ENCODE measurements at places on chromosomes 13 and 19.

DNA sequence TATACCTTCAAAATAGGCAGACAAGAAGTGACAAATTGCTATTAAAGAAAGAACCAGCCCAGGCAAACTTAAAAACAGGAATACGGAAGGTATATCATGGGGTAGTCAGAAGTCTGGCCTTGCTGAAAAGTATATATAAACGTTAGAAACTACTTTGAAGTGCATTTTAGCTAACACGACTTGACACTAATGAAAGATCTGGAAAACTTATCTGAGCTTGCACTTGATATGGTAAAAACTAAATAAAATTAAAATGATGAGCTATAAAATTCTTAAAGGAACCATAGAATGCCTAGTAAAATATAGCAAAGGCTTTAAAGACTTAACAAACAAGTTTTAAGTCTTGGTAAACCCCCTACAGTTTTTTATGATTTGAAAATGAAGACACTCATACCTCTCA lies 795.3 kb upstream of the PCDH20 start:
- DNase-seq: no peak

DNA sequence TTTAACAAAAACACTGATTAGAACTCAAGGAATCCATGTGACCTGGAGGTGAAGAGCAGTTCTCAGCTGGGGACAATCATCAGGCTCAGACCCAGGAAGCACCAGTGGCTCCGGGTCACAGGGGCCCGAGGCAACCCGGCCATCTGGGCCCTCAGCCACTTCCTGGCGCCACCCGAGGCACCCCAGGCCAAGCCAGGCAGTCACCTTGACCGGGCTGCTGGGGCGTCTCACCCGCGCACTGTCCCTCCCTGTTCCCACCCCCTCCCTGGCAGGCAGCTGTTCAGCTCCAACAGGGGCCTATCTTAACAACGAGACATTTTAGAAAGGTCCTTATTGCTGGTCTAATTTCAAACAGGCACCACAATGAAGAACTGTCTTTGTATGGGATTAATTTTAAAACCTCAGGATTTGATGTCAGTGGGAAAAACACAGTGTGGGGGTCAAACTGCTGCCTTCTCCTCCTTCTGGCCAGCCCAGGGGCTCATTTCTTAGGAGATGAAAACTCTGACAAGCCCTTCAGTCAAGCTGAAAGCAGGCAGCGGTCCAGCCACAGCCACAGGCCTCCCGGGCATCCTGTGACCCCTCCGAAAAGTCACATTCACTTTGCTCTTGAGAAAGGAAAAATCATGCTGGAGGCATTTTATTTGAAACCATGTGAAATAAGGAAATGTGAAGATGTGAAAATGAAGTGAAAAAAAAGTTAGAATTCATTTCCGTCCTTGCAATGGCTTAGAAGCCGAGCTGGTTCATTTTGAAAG lies 83.3 kb downstream of the KCTD15 start:
- no peak for DNase-seq

GRCh38 chr13:92767468-92767867 lies 459.1 kb upstream of the GPC6 start:
- no peak for DNase-seq

GRCh38 chr19:28372576-28373247 lies 840.2 kb downstream of the UQCRFS1 start:
- no peak for DNase-seq

DNA sequence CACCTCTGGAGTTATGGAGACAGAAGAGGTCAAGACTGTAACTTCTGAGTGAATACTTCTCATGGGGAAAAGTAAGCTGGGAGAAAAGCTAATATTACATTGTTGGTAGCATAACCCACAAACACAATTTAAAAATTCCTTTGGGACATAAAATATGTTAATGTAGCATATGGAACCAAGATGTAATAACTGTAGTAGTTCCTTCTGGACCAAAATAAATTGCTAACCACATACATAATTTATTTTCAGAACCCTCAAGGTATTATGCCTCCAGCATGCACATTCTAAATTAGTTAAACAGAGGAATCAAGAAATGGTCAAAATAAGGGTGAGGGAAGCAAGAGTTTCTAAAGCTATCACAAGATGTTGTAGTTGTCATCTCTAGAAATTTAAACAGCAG lies 4.8 kb upstream of the RNF17 start:
- DNase-seq: no peak

GRCh38 chr19:49117677-49118564 lies 1.0 kb downstream of the C19orf73 start:
- DNase-seq: no peak

GRCh38 chr19:18266771-18267686 lies 7.2 kb downstream of the IQCN start:
- DNase-seq: no peak

DNA sequence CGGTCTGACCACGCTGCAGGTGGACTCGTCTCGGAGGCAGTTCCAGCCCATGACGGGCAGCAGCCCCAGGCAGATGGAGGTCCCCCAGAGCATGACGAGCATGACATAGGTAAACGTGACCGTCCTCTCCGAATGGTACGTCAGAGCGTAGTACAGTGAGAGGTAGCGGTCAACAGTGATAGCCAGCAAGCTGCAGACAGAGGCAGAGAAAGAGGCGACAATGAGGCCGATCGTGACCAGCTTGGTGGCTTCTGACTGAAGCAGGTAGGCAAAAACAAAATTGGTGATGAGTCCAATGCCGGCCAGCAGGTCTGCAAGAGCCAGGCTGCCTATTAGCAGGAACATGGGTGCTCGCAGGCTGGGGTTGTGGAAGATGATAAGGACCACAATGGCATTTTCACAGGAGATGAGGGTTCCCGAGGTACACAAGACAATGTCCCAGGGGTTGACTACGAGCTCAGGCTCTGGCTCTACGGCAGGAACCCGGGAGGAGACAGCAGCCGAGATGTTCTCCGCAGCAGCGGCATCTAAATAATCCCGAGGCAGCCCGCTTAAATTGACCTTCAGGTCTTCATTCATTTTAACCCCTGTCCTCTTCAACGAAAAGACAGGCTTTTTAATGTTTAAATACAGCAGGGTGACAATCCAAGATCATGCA lies 1.2 kb downstream of the GPR12 start:
- no peak for DNase-seq
